Fibroblast of skin of left biceps (primary cell): ENCODE measurements at places on chromosomes 11 and 22.

GRCh38 chr11:106961048-106961447, 57.2 kb downstream of the GUCY1A2 start:
- DNase-seq: peak; percentile 3

DNA sequence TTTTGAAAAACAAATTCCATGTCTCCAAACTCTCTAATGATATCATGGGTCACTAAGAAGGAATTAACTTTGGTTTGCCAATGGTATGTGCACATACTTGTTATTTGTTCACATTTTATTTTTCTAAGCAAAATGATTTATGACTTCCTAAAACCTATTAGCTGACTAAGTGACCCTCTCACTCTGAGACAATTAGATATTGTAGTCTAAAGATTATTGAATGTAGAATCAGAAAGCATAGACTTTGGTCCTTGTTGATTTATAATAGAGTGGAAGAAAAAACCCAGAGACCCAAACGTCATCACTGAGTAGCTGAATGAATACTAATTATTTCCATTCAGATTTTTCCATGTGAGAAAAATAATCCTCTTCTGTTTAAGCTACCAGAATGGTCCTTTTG, 243.5 kb upstream of the ANO3 start:
- DNase-seq: peak; percentile 38

DNA sequence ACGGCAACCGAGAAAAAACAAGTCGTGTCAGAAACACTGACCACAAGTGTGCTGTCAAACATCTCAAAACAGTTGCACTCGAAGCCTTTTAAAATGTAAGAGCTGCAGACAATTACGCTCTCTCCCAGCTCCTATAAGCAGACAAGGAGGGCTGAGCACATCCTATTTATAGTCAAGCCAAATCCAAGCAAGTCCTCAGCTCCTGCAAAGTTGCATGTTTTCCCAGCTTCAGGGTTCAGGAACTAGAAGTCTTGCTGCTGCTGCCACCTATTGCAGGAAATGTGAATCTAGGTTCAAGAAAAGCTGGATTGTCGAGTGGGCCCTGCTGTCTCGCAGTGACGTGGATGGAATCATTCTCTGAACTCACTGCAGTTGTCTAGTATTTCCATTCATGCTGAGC, 15.5 kb downstream of the EFCAB6 start:
- peak; percentile 18 for DNase-seq

DNA sequence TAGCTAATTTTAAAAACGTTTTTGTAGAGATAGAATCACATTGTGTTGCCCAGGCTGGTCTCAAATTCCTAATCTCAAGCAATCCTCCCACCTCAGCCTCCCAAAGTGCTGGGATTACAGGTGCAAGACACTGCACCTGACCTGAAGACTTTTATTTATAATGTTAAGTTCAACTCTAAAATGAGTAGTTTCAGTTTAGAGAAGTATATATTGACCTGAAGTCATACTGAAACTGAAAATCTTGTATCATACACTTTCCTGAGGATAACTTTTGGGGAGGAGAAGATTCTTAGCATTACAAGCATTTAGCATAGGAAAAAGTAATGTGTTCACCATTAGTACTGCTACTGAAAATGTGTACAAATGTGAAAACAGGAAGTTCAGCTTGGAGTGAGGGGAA, 249.3 kb downstream of the CASP12 start:
- no peak for DNase-seq

- no peak for DNase-seq
Measured at GRCh38 chr22:42080287-42080686, 787 bp downstream of the SMDT1 start.

GRCh38 chr11:33109294-33109895, 51.9 kb downstream of the CSTF3 start:
- DNase-seq: no peak

GRCh38 chr11:60788401-60789125, 3.4 kb downstream of the MS4A10 start:
- no peak for DNase-seq
